T-helper 17 cell (primary cell): ENCODE measurements at places on chromosomes 5 and 9.

GRCh38 chr9:125293134-125293533 is 31.5 kb downstream of the GAPVD1 start:
- DNase-seq = no peak

GRCh38 chr5:76371960-76372322 is 31.1 kb upstream of the IQGAP2 start:
- no peak for DNase-seq

DNA sequence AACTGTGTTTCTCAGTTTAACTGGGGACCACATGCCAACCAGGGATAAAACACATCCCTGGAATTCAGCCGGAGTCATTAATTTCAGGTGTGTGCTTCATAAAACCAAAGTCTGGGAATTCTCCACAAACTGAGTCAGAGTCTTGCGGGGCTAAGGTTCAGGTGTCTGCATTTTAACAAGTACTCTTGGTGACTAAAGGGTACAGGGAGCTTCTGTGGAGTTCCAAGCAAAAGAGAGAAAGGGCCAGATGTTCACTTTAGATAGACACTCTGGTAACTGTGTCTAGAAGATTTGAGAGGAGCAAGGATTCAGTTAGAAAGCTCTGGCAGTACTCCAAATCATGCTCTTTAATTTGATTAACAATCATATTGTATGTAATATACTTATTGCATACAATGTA is 4.0 kb downstream of the NADK2 start:
- DNase-seq = no peak

- no peak for DNase-seq
Measured at GRCh38 chr5:135723491-135723890, 111.0 kb upstream of the SLC25A48 start.

GRCh38 chr5:149423049-149423793 is 44.1 kb upstream of the IL17B start:
- no peak for DNase-seq

DNA sequence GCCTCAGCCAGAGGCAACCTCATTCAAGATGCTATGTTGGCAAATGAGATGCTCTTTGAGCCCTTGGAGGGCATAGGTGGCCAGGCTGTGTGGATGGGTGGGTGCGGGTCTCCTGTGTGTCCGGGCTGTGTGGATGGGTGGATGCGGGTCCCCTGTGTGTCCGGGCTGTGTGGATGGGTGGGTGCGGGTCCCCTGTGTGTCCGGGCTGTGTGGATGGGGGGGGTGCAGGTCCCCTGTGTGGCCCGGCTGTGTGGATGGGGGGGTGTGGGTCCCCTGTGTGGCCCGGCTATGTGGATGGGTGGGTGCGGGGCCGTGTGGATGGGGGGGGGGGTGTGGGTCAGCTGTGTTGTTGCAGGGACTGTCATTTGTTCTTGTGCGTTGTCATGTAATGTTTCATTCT is 136.6 kb upstream of the COL5A1 start:
- DNase-seq = no peak

DNA sequence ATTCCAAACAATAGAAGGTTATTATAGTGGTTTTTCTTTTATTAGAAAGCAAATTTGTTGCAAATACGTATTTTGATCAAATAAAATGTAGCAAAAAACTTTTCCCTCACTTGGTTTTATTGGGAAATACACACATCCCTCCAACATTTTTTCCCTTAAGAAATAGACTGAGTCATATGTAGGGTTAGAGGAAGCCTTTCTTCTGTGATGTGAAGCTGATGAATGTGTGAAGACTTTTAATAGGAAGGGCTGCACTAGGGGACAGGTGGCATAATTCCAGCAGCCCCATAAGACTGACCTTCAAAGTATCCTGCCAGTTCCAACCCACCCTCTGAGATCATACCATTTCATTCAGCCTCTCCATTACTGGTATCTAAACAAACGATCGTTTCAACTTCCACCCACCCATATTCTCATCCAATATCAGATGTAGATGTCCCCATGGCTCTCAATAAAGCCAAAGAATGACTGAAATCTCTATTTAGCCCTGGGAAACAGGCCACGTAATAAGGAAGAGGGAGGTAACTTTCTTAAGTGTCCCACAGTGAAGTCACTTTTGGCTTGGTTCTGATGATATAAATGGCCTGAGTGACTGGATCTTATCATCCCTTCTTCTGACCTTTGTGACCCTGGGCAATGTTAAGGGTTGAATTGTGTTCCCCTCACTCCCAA is 64.7 kb upstream of the LPAR1 start:
- DNase-seq = no peak

DNA sequence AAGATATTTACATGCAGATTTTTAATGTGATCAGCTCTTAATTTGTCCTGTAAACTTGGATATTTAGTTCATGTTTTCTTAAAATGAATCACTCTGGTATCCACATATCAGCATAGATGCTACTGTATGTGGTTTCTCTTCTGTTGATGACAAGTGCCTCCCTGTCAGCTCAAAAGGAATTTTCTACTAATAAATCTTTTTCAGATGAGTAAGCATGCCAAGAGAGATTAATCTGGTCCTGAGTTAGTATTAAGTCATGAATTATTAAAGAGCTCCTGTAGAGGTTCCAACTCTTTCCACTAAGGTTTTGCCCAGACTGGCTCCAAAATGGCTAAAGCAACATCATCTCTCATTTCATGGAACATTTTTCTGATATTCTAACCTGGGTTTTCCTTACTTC is 129.2 kb downstream of the GOLPH3 start:
- no peak for DNase-seq

DNA sequence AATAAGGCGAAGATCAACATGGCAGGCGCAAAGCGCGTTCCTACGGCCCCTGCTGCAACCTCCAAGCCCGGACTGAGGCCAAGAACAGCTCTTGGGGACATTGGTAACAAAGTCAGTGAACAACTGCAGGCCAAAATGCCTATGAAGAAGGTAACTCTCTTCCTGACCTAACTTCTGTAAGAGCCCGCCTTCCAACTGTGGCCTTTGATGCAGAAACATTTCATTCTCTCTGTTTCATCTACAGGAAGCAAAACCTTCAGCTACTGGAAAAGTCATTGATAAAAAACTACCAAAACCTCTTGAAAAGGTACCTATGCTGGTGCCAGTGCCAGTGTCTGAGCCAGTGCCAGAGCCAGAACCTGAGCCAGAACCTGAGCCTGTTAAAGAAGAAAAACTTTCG is 979 bp downstream of the CCNB1 start:
- DNase-seq = no peak

- DNase-seq = no peak
Measured at GRCh38 chr9:19994296-19994695, 205.5 kb upstream of the SLC24A2 start.

- DNase-seq = no peak
Measured at GRCh38 chr5:133222979-133223378, 171.2 kb downstream of the HSPA4 start.

DNA sequence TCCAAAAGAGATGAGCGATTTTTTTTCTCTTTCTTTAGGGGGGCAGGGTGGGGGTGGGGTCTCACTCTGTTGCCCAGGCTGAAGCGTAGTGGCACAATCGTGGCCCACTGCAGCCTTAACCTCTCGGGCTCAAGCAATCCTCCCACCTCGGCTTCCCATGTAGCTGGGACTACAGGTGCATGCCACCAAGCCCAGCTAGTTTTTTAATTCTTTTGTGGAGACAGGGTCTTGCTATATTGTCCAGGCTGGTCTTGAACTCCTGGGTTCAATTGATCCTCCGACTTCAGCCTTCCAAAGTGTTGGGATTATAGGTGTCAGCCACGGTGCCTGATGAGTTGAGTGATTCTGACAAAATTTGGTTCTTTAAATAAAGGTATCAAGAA is 127.0 kb downstream of the ARRDC3 start:
- no peak for DNase-seq

DNA sequence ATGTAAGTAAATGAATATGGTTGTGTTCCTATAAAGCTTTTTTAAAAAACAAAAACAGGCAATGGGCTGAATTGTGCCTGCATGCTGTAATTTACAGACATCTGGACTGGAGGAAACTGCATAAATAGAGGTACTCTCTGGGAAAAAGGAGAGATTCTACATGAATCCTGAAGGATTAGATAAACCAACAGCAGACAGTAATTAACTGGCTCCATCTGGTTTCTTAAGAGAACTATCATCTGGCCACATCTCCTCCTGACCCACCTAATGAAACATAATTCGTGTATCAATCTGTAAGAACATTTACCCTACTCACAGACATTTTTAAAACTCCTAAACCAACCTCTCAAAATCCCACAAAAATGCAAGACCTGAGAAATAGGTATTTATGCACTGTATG is 528.1 kb upstream of the ST8SIA4 start:
- DNase-seq = no peak

GRCh38 chr5:42483472-42484154 is 60.4 kb downstream of the GHR start:
- no peak for DNase-seq

GRCh38 chr9:128782669-128783068 is 4.4 kb upstream of the TBC1D13 start:
- DNase-seq = no peak

GRCh38 chr9:114385397-114386181 is 2.2 kb downstream of the AKNA start:
- peak; percentile 64 for DNase-seq

- no peak for DNase-seq
Measured at GRCh38 chr5:9288234-9288633, 257.6 kb downstream of the SEMA5A start.

DNA sequence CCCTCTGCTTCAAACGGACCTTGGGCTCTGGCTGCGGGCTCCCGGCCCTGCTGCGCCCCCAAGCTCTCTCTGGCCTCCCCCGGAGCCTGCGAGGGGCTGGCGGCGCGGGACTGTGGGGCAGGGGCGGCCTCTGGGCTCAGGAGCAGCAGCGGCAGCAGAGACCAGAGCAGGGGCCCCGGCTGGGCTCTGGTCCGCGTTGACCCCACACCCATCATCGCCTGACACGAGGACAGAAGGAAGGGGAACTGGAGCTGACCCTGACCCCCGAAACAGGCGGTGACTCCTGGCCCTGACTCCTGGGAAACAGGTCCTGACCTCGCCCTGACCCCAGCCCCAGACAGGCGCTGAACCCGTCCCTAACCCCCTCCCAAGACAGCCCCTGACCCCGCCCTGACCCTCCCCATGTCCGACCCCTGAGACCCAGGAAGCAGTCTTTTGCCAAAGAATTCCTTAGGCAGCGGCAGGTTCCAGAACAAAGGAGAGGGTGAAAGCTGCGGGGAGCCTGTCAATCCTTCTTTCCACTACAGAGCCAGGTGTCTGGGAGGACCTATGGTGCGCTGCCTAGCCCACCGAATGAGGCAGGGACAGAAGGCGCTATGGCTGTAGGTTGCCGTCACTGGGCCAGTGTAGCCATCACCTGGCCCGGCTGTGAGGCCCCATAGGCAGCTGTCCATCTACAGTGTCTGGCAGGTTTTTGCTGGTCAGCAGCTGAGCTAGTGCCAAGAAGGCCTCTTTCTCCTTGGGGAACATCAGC is 74.7 kb upstream of the SPTLC1 start:
- no peak for DNase-seq

GRCh38 chr5:135878156-135878620 is 17.5 kb downstream of the IL9 start:
- no peak for DNase-seq

GRCh38 chr5:69271376-69271775 is 36.7 kb downstream of the CDK7 start:
- no peak for DNase-seq

DNA sequence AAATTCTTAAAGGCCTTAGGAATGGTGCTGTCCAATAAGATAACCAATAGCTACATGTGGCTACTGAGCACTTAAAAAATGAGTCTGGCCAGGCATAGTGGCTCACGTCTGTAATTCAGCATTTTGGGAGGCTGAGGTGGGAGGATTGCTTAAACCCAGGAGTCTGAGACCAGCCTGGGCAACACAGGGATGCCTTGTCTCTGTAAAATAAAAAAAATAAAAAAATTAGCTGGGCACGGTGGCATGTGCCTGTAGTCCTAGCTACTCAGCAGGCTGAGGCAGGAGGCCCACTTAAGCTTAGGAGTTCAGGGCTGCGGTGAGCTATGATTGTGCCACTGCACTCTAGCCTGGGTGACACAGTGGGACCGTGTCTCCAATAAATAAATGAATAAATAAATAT is 1.3 kb upstream of the SLC22A5 start:
- no peak for DNase-seq

DNA sequence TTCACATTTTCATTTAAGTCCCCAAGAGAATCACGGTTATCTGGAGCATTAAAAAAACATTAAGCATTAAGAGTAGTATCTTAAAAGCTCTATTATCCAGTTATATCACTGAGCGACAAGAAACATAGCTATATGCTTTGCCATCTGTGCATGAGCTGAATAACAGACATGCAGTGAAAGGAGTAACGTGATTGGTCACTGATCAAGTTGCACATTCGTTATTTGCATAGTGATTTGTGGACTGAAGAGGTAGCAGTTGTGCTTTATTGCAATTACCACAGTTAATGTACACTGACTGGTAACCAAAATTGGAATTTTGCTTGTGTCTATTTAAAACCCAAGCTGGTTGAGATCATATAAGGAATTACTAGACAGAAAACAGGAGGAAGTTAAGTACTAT is 107.4 kb downstream of the MCTP1 start:
- no peak for DNase-seq

DNA sequence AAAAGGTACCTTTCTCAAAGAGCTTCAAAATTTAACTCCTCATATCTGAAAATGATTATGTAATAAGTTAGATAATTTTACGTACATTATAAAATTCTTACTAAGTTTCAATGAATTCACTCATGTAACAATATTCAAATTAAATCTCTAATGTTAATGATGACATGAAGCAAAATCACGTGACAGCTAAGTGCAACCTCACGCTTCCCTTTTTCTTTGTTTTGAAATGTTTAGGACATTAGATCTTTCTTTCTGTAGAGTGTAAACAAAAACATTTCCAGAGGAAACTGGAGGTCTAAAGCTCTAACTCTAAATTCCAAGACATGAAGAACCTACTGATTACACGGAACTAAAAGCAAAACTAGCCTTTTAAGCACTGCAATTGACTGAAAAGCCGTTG is 227.3 kb upstream of the TBCA start:
- no peak for DNase-seq

DNA sequence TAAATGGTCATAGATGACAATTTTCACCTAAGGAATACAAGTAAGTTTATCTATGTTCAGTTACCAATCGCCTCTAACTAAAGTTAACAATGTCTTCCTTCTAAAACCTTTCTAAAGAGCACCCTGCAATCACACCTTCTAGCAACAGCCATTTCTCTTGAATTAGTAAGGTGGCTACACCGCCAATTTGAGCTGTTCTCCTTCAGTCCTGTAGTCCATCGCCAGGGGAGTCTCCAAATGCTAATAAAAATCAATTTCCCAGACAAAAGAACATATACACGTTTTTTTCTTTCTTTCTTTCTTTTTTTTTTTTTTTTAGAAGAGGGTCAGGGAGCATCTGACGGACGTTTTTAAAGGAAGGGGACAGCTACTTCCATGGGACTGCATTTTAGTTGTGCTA is 729 bp upstream of the RORB start:
- no peak for DNase-seq

GRCh38 chr5:139394123-139394653 is 716 bp downstream of the PROB1 start:
- peak; percentile 50 for DNase-seq

GRCh38 chr5:174895360-174895759 is 171.0 kb downstream of the MSX2 start:
- DNase-seq = no peak

GRCh38 chr9:94692601-94693000 is 33.9 kb upstream of the AOPEP start:
- no peak for DNase-seq

- no peak for DNase-seq
Measured at GRCh38 chr5:173866243-173866857, 21.8 kb upstream of the CPEB4 start.
